SK-N-SH (cell line): ENCODE measurements at places on chromosomes 16 and 17.

DNA sequence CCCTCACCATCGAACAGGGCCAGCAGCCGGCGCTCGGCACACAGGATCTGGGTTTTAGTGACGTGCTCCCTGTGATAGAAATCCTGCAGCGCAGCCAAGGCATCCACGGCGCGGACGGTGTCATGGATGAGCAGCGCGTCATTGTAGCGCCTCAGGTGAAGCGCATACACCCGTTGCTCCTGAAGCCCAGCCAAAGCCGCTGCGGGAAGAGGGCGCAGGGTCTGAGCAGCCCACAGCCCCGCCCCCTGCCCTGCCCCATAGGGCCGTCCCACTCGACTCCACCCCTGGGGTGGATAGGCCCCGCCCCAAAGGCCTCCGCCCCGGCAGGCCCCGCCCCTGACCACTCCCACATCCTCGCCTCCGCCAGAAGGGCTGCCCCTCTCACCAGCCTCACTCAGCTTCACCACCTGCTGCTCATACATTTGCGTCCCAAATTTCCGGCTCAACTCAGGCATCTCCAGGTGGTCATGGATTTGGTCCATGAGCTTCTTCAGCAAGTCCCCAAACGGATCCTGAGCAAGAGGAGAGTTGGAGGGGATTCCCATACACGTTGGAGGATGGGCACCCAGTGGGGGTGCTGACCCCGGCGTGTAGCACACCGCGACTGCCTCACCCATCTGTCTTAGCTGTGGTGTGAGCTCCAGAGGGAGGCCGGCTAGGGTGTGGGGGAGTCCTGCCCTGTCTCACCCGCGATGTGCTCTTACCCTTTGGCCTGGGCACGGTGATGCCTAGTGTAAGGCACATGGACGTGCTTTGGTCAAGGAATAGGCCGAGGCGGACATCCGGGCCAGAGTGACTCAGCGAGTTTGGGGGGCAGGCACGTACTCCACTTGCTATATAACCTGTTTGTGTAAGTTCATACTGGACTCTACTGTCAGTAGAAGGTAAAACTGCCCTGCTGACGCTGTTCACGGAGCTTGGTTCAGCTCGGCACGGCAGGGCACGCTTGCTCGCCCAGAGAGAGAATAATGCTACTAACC is 4.6 kb downstream of the DHX58 start:
- H3K4me3 ChIP-seq, result peak overlapping the region; percentile 41
- no peak overlapping the region for H3K27ac ChIP-seq
- DNase-seq, result peak; percentile 100
- H3K36me3 ChIP-seq, result no peaks in the 10 kb centered on the region
- H3K4me1 ChIP-seq, result no peaks in the 10 kb centered on the region
- no peaks in the 10 kb centered on the region for H3K27me3 ChIP-seq

DNA sequence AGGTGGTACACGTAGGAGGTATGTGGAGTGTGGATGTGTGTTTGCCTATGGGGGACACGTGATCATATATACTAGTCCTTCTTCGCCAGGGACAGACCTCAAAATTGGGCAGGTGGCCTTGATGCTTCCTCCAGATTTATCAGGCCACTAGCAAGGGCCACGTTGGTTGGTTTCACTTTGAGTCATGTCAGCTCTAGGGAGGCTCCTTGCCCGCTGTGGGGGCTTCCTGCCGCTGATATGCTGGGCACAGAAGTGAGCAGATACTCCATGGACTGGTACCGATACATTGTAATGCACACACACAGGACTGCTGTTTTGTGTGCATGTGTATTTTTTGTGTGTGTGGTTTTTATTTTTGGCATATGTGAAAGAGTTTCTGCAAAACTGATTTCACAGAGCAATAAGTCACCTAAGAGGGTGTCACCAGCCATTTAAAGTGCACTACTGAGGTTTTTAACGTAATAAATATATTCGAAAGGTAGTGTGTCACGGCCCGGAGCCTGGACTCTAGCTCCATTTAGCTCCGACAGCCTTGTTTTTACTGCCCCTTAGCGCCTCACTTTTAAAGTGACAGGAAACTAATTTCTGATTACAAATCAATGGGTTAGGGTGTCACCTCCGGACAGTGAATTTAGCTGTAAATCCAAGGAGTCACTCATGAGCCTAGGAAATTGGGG is 605.5 kb upstream of the SALL1 start:
- no peak overlapping the region for H3K4me3 ChIP-seq
- DNase-seq, result no peak
- no peaks in the 10 kb centered on the region for H3K36me3 ChIP-seq
- H3K27ac ChIP-seq, result no peak overlapping the region

DNA sequence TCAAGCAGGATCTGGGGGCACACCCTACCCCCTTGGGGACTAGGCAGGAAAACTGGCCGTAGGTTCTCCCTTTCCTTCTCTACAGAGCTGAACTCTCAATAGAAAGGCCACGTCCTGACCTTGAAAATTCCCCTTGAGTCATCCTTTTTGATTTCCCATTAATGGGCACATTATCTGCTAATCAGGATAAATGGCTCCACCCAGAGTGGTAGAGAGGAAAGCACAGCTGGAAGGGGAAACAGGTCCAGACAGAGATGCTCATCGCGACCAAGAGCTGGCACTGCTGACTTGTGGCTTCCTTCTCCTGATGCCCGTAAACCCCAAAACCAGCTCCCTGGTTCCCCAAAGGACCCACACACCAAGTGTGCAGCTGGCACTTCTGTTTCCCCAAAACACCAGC is 206.5 kb upstream of the CDH5 start:
- no peak overlapping the region for H3K4me3 ChIP-seq
- no peaks in the 10 kb centered on the region for H3K36me3 ChIP-seq
- no peak for DNase-seq
- no peaks in the 10 kb centered on the region for H3K27me3 ChIP-seq
- H3K4me1 ChIP-seq, result no peaks in the 10 kb centered on the region
- H3K27ac ChIP-seq, result no peak overlapping the region

- peaks cover 70% of the 10 kb centered on the region for H3K36me3 ChIP-seq
- no peaks in the 10 kb centered on the region for H3K27me3 ChIP-seq
- H3K4me1 ChIP-seq, result no peaks in the 10 kb centered on the region
Observed at GRCh38 chr17:63751806-63752205, 10.2 kb upstream of the STRADA start.

DNA sequence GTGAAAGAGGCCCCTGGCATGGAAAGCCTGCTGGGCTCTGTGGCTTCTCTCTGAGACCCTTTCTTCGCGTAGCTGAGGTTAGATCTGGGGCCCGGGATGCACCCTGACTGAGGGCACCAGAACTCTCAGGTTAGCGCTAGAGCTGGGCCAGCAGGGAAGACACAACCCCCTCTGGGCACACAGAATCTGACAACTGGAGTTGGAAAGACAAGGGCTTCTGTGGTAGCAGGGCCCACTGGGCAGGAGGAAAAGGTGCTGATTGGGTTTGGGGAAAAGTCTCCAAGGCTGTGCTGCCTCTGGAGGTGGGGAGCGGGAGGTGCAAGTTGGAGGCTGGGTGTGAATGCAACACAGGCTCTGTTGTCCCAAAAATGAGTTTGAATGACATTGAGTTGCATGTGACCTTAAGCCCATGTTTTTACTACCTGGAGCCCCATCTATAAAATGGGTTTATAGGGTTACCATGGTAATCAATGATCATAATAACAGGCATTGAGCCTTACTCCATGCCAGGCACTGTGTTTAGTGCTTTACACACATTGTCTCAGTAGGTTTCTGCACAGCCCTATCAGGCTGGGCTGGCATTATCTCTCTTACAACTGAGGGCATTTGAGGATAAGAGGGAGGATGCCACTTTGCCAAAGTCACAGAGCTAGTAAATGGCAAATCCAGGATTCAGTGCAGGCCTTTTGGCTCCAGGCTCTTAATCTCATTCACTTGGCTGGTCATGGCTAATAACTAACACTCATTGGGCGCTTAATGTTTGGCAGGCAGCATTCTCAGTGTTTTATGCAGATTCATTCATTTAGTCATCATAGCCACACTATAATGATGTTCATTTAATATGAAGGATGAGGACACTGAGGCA is 9.5 kb upstream of the IGFBP4 start:
- peaks cover 34% of the 10 kb centered on the region for H3K4me1 ChIP-seq
- no peaks in the 10 kb centered on the region for H3K36me3 ChIP-seq
- no peaks in the 10 kb centered on the region for H3K27me3 ChIP-seq
- DNase-seq, result peak; percentile 58
- H3K27ac ChIP-seq, result peak overlapping the region; percentile 99
- H3K4me3 ChIP-seq, result no peak overlapping the region

DNA sequence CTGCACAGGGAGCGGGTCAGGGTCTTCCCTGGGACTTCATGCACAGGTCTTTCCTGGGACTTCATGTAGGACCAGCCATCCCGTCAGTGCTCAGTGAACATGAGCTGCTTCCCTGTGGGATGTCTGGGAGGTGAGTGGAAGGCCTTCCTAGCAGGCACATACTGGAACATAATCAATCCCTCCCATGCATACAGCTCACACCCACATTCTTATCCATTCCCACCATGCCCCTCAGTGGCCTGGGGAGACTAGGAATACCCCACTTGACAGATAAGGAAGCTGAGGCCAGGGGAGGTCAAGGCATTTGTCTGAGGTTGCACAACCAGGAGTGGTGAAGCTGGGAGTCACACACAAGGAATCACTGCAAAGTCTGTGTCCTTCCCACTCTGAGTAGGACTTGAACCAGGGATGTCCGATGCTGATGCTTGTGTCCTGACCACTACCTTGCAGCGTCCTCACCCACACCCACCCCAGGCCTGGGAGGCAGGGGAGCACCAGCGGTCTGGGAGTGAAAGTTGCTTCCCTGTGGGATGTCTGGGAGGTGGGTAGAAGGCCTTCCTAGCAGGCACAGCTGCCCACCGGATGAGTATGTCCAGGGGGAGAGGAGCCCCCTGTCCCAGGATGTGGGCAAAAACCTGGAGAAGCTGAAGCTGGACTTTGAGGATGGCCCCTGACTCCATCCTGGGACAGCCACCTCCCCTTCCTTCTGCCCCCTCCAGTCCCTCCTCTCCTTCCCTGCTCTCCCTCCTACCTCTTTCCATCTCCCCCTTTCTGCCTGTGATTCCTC is 1.0 kb upstream of the NLRC5 start:
- H3K36me3 ChIP-seq, result no peaks in the 10 kb centered on the region
- H3K27ac ChIP-seq, result no peak overlapping the region
- H3K4me1 ChIP-seq, result peaks cover 19% of the 10 kb centered on the region; the same call in 1 of the 2 replicates
- DNase-seq, result no peak
- no peaks in the 10 kb centered on the region for H3K27me3 ChIP-seq

- H3K27me3 ChIP-seq, result no peaks in the 10 kb centered on the region
- DNase-seq, result no peak
- H3K4me1 ChIP-seq, result peaks cover 30% of the 10 kb centered on the region
- H3K4me3 ChIP-seq, result no peak overlapping the region
Observed at GRCh38 chr17:73288534-73289302, 23.1 kb downstream of the CDC42EP4 start.

DNA sequence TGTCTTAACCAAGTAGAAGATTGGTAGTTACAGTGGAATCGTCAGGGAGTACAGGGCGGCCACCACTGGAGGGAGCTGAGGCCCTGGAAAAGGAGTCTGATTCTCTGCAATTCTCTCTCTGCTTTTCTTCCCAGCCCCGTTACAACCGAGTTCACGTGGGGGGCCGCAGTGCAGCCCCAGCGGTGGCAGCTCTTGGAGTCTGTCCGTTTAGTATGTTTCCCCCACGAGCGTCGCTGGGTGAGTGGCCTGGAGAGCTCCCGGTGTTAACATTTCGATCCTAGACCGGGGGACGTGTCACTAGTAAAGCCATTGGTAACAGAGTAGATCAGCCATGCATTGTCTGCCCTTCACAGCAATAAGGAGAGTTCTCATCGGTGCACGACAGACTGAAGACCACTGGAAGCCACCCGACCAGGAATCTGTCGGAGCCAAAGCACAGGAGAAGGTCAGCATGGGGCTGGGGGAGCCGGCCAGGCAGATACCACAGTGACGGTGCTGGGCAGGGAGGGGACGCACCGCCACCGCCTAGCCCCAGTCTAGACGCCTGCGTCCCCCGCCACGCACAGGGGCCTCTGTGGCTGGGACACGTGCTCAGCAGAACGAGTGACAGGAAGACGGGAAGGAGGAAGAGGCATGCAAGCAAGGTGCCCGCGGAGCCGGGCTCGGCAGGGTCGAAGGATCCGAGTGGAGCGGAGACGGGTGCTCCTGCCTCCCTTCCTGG is 15.7 kb downstream of the SLC16A3 start:
- H3K27ac ChIP-seq, result no peak overlapping the region
- H3K27me3 ChIP-seq, result no peaks in the 10 kb centered on the region
- peak; percentile 78 for DNase-seq
- peaks cover 42% of the 10 kb centered on the region for H3K36me3 ChIP-seq

DNA sequence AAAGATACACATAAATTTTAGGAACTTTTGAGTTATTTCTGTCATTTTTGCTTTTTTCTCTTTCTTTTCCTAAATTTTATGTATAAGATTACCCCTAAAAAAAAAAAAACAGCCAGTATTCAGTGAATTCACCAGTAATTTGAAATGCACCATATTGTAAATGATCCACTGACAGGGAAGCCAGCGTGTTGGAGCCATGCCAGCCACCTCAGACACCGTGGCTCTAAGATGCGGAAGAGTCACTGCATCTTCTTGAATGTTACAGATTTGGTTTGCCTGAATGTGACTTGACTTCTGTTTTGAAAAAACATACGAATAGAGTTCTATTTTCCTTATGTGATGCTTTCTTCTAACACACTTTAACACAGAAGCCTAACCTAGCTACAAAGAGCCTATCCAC is 37.4 kb downstream of the CLUAP1 start:
- H3K27me3 ChIP-seq, result no peaks in the 10 kb centered on the region
- DNase-seq, result no peak
- H3K36me3 ChIP-seq, result peaks cover 37% of the 10 kb centered on the region
- no peak overlapping the region for H3K4me3 ChIP-seq
- no peaks in the 10 kb centered on the region for H3K4me1 ChIP-seq

DNA sequence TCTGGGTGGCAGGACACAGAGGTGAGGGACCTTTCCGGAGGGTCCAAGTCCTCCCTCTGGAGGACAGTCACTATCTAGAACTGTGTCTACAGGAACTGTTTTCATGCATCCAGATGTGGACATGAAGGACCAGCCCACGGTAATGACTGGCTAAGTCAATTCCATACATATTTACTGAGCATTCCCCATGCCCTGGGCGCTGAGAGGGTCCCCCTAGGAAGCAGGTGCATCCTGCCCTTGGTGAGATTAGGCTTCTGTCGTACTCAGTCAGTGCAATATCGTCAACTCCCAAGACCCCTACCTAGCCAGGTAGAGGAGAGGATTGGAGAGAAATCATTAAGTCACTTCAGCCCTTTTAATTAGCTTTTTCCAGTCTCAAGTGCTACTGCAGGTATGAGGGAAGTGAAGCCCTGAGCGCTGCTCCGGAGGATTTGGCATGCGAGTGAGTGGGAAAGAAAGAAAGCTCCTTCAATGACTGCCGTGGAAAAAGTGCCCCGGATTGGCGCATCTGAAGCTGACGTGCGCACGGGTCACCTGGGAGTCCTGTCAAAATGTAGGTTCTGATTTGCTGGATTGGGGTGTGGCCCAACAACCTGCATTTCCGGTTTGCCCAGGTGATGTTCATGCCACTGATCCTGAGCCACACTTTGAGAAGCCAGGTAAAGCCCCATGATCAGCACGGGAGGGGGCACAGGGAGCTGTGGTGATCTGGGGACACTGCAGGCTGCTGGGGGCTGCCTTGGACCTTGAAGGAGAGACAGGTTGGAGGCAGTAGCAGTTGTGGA is 367.4 kb upstream of the TNRC6C start:
- H3K4me1 ChIP-seq, result no peaks in the 10 kb centered on the region
- no peak for DNase-seq
- no peaks in the 10 kb centered on the region for H3K36me3 ChIP-seq
- H3K27ac ChIP-seq, result no peak overlapping the region; the same call in 1 of the 2 replicates
- H3K27me3 ChIP-seq, result peaks cover 41% of the 10 kb centered on the region
- no peak overlapping the region for H3K4me3 ChIP-seq

- no peaks in the 10 kb centered on the region for H3K27me3 ChIP-seq
- peak overlapping the region; percentile 39 for H3K27ac ChIP-seq
- H3K4me1 ChIP-seq, result peaks cover 35% of the 10 kb centered on the region; the same call in 1 of the 2 replicates
- H3K4me3 ChIP-seq, result peak overlapping the region; percentile 44; the same call in 1 of the 2 replicates
- no peak for DNase-seq
- H3K36me3 ChIP-seq, result peaks cover 15% of the 10 kb centered on the region; the same call in 1 of the 2 replicates
Observed at GRCh38 chr17:83100220-83100852, 20.9 kb downstream of the METRNL start.
